Eye (tissue), 1 donor: ENCODE measurements at places on chromosomes 6 and 20.
A peak's percentile ranks its signal among the peaks of the same experiment; 100 is the strongest.

DNA sequence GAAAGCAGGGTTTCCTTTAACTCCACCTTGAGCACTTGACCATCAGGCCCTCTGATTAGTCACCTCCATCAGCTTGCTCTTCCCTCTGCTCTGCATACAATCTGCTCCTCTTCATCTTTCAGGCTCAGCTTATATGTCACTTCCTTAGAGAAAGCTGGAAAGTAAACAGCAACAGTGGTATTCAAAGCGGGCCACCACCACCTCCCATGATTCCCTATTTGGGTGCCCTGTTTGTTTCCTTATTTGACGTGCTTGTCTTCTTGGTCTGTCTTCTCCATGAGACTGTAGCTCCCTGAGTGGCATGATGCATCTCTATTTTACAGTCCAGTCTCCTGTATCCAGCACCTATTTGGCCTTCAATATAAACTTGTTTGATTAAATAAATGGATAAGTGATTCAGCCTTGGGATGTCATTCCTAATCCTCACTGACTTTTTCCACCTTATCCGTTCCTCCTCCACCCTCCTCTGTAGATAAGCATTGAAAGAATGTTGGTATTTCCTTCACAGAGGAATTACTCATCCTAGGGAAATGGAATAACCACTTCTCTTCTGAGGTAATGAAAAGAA is 102.8 kb upstream of the SGK1 start:
- DNase-seq = no peak

GRCh38 chr20:3121955-3122610 is 37.6 kb upstream of the AVP start:
- DNase-seq = no peak

DNA sequence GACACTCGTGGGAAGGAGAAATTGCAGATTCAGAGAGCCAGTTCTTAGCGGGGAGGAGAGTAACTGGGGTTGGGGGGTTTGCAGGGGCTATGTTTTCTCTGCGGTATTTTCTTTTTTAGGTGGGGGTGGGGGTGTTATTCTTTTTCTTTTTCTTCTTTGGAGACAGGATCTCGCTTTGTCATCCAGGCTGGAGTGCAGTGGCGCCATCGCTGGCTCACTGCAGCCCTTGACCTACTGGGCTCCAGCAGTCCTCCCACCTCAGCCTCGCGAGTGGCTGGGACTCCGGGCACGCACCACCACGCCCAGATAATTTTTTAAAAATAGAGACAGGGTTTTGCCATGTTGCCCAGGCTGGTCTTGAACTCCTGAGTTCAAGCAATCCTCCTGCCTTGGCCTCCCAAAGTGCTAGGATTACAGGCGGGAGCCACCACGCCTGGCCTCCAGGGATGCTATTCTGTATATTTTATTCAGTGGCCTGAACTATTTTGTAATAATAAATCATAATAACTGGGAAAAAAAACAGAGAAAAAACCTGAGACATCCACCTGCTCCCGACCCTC is 57.3 kb downstream of the UBE2V1 start:
- no peak for DNase-seq

- DNase-seq = no peak
Measured at GRCh38 chr6:33583591-33584155, 3.6 kb upstream of the BAK1 start.

- no peak for DNase-seq
Measured at GRCh38 chr6:35722121-35722761, 14.6 kb upstream of the ARMC12 start.

GRCh38 chr6:148550569-148550968 is 196.3 kb upstream of the UST start:
- DNase-seq = no peak

DNA sequence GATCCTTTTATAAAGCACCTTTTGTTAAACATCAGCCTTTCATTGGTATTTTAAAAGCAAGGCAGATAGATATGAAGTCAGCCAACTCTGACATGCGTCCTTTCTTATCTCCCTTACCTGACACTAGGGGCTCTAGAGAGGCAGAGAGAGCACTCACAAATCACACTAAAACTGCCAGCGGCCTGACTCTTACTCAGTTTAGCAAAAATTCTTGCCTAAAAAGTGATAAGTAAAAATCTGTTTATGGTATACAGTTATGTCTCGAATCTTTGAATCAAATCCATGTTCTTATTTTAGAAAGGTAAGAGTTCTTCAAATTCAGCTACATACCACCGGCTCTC is 10.4 kb upstream of the TDRD6 start:
- DNase-seq = no peak

DNA sequence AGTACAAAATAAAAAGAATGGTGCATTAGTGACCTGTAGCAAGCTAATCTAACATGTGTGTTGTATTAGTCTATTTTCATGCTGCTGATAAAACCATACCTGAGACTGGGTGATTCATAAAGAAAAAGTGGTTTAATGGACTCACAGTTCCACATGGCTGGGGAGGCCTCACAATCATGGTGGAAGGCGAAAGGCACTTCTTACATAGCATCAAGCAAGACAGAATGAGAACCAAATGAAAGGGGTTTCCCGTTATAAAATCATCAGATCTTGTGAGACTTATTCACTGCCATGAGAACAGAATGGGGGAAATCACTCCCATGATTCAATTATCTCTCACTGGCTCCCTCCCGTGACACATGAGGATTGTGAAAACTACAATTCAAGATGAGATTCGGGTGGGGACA is 45.4 kb upstream of the AIG1 start:
- DNase-seq = no peak

- peak; percentile 85 for DNase-seq
Measured at GRCh38 chr20:47205577-47206123, 150.8 kb downstream of the ZMYND8 start.

- no peak for DNase-seq
Measured at GRCh38 chr6:130140084-130140483, 82.7 kb downstream of the SAMD3 start.

GRCh38 chr6:131363947-131364834 is 208.8 kb upstream of the ARG1 start:
- no peak for DNase-seq

GRCh38 chr6:3565291-3565690 is 108.4 kb upstream of the SLC22A23 start:
- DNase-seq = no peak

- no peak for DNase-seq
Measured at GRCh38 chr6:6751266-6751596, 162.7 kb downstream of the LY86 start.

DNA sequence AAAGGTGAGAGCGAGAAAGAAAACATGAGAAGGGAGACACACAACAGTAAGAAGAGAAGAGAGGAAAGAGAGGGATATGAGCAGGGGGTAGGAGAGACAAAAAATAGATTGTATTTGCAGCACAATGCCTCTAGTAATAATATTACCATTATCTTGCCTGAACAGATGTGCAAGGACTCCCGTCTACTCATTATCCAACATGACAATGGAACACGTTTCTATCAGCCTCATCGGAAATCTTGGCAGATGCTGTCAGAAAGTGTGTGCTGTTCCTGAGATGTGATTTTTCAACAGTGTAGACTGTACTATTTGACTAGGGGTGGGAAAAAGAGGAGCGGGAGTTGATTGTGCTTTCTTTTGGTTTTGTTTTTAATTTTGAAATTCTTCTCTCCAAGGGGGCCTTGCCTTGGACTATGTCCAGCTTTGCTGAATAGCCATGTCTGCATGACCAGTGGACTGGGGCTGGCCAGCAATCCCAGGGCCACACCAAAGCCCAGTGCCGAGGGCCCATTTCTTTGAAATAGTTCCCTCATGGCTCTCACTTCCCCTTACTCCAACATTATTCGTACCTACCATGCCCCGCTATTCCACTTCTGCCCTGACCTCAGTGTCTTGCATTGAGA is 11.3 kb upstream of the TRAM2 start:
- DNase-seq = no peak

- no peak for DNase-seq
Measured at GRCh38 chr20:48535556-48535955, 292.2 kb downstream of the PREX1 start.

DNA sequence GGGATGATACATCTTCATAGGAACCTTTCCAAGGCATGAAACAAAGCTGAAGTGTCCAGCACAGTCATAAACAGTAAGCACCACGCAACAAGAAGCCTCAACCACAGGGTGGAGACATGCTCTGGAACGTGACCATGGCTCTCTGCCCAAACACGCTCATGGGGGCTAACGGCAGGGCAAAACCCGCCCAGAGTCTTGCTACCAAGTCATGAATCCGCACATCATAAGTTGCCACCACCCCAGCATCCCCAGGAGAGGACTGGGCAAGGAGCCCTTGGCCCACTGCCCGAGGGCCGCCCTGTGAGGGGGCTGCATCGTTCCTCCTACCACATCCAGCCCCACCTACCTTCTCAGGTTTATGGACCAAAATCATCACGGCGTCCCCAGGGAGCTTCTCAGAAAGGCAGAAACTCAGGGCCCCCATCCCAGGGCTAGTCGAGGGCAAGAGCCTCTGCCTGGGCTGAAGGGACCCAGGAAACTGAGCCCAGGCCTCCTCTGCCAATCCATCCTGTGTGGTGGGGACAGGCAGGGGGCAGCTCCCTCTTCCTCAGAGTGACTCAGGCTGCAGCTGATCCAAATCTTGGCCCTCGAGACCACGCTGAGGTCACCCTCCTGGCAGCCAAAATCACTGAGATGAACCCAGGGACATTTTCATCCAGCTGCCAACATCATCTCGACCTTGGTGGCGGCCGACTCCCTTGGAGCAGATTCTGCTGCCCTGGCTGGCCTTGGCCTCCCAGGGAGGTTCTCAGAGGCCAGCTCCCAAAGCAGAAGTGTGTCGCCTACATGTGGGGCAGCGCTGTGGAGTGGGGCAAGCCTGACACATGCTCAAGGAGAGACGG is 42.6 kb downstream of the BMP7 start:
- peak; percentile 45 for DNase-seq
